Activated CD8-positive, alpha-beta memory T cell treated with anti-CD3 and anti-CD28 coated beads for 24 hours (primary cell): ENCODE measurements at places on chromosomes 2 and 18.

GRCh38 chr2:89845532-89845931 lies 1154.1 kb downstream of the RPIA start:
- DNase-seq: no peak

- DNase-seq: no peak
Observed at GRCh38 chr18:47151439-47151838, 1.1 kb upstream of the HDHD2 start.

DNA sequence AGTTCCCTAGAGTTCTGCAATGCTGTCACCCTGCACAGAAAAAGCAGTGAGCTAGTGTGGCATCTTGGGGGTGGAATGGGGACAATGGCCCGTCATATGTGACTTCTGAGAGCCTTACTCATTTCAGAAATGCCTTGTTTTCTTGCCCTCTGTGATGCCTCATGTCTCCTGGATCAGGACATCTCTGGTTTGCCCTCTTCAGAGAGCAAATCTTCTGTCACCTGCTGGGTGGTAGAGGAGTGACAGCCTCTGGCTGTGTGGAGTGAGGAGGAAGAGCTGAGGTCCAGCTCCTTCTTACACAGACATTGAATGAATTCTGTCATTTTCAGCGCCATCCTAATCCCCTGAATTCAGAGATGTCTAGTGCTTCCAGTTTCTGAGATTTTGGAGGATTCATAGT lies 55.6 kb upstream of the PHLPP1 start:
- no peak for DNase-seq

DNA sequence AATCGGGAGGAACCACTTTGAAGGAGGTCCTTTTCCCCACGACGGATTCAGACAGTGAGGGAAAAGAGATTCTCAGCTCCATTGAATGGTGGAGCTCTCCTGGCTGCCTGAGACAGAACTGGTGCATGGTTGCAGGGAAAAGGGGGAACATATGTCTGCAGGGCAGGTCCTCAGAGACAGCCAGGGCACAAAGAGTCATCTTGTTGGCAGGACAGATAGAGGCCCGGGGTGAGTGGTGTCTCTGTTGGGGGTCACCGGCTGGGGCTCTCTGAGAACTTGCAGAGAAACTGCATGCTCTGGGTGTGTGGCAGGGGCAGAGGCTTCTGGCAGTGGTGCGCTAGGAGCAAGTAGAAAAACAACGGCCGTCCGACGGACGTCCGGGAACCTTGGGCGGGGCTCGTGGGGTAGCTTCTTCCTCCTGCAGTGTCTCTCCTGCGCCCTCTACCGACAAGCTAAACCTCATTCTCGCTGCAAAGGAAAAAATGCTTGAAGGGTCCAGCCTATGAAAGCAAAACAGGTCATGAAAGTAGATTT lies 94.3 kb downstream of the CDCA7 start:
- peak; percentile 74 for DNase-seq

DNA sequence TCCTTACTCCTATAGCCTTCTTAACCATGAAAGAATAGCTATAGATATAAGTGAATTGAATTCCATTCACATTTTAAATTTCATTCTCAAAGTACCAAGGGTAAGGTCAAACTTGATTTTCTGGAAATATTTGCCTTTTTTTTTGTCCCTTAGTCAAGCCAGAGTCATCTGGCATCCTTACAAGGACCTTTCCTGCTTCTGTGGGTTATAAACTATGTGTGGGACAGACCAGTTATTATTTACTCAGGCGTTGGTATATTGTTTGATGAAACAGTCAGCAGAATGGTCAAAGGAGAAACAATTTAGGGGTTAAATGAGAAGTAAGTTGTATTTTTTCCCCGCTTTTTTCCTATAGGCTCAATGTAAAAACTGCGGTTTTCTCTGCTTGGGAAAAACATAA lies 1103.2 kb upstream of the ZEB2 start:
- DNase-seq: no peak

DNA sequence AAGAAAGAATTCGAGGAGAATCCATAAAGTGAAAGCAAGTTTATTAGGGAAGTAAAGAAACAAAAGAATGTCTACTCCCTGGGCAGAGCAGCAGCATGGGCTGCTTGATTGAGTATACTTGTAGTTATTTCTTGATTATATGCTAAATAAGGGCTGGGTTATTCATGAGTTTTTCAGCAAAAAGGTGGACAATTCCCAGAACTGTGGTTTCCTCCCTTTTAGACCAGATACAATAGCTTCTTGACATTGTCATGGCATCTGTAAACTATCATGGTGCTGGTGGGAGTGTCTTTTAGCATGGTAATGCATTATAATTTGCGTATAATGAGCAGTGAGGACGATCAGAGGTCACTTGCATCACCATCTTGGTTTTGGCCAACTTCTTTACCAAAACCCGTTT lies 25.6 kb upstream of the TBC1D8 start:
- DNase-seq: no peak
